ENCODE measurements at places on chromosomes 1 and 21.

GRCh38 chr1:245991266-245991665 is 515.8 kb downstream of the SMYD3 start:
- no peak for DNase-seq

- no peak for DNase-seq
Measured at GRCh38 chr1:67723126-67723525, 38.1 kb downstream of the GADD45A start.

DNA sequence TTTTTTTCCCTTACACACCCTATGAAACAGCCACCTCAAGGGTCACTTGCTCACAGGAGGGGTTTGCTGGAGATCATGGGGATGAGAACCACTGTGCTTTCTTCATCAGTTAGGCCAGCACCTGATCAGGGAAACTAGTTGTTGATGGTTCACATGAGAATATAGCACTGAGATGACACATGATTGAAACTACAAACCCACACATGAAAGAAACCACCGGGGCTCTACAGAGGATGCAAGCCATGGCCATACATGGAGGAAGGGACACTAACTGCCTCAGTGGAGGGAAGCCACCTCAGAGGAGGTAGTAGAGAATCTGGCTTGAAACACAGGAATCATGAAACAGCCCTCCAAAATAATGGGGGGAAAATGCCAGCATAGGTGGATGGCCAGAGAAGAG is 63.2 kb downstream of the PRKAB2 start:
- no peak for DNase-seq

- no peak for DNase-seq
Measured at GRCh38 chr21:31185663-31186062, 147.4 kb upstream of the KRTAP19-8 start.

DNA sequence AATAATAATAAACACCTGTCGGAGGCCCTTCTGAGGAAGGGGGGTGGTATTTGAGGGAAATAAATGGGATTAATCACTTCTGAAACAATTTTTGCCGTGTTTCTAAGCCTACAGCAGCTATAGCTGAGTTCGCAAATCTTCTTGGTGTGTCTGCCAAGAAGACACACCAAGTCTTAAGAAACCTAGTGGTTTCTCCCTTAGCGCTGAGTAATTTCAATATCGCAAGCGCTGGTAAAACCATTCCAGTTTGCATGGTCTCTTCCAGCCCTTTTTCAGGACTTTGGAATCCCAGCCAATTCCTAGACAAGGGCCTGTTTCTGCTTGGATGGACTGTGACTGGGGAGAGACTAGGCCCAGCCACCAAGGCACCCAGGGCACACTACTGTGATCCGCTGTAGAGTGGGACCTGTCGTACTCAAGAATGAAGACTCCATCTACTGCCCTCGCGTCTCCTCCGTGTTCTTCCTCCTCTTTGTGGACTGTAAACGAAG is 7.5 kb upstream of the LHX8 start:
- peak; percentile 14 for DNase-seq

- no peak for DNase-seq
Measured at GRCh38 chr1:94384485-94385265, 33.5 kb upstream of the ABCD3 start.

GRCh38 chr1:182203191-182203875 is 141.8 kb upstream of the ZNF648 start:
- DNase-seq = no peak

- no peak for DNase-seq
Measured at GRCh38 chr1:86926883-86927282, 12.4 kb downstream of the HS2ST1 start.

GRCh38 chr21:28237661-28238060 is 755.0 kb downstream of the LTN1 start:
- no peak for DNase-seq

DNA sequence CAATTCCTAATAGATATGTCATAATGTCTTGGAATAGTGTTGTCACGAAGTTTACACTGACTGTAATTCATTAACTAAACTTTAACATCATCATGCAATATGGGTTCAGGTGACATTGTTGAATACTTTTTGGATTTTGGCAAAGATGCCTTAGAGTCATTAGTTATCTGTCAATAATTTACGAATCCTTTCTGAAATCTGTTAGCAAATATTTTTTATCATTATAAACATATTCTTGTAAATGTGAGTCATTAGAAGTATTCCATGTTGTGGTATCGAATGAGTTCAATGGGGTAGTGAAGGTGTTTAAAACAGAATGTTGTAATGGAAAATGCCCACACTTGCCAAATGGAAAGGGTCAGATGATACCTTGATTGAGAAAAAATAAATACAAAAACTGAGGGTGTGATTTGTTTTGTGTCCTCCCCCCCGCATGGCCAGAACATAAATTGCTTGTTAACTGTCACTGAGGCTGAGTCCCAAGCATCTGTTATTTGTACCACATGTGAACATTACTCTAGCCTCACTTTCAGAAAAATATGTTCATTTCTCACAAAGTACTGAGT is 5.2 kb upstream of the NR5A2 start:
- DNase-seq = no peak

- DNase-seq = peak; percentile 91
Measured at GRCh38 chr1:3170561-3171453, 101.8 kb downstream of the PRDM16 start.

DNA sequence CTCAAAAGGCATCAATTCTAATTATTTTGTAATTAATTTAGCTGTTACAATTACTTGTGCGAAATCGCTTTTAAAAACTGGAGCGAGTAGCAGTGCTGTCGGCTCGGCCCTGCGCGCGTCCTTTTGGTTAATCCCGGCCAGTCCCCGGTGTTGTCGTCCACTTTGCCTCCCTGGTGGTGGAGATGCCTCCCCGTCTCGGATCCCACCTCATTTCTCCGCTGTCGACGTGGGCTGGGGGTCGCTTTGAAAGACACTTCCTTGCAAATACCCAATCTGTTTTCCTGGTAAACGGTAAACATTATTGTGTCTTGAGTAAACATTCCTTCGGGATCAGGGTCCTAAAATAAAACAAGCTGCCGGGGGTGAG is 3.7 kb downstream of the FOXD3 start:
- peak; percentile 77 for DNase-seq

- DNase-seq = peak; percentile 44
Measured at GRCh38 chr1:160030657-160031364, 979 bp downstream of the PIGM start.

DNA sequence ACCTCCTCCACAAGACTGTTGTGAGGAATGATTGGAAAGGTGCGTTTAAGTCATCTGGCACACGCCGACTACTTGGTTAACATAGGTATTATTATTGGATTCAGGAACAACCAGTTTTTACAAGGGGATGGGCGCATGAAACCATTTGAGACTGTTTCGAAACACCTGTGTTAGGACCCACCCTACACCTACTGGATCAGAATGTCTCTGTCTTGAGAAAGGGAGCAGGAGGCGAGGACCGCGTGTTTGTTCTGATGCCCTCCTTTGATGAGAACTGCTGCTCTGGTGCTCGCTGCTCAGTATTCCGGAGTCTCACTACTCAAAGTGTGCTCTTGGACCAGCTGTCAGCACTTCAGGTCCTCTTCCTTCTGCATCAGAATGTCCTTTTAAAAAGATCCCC is 7.3 kb downstream of the H6PD start:
- DNase-seq = peak; percentile 48

GRCh38 chr1:1609822-1610485 is 5.3 kb upstream of the MIB2 start:
- no peak for DNase-seq

DNA sequence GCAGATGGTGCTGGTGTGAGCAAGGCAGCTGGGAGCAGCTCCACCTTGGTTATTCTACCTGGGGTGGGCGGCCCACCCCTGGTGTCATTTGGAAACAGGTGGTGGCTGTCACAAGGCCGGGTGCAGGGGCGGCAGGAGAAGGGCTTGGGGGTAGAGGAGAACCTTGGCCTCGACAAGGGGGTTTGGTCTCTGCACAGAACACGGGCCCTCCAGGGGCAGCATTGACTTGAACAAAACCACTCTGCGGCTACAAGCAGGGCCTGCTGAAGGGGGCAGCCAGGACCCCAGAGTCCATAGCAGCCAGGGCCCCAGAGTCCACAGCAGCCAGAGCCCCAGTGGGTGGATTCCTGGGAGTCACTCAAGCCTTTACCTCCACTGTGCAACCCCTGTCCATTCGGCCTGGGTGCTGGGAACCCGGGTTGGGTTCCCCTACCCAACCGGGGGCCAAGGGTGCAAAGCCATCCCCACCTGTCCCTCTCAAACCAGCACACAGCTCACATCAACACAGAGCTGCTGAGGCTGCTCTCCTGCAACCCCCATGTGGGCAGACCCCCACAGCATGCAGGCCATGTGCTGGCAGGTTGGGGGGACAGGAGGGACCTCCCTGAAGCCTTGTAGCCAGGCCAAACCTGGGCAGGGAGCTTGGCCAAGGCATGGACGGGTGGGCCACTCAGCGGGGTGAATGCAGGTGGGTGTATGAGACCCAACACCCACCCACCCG is 7.7 kb downstream of the TRIM11 start:
- no peak for DNase-seq

DNA sequence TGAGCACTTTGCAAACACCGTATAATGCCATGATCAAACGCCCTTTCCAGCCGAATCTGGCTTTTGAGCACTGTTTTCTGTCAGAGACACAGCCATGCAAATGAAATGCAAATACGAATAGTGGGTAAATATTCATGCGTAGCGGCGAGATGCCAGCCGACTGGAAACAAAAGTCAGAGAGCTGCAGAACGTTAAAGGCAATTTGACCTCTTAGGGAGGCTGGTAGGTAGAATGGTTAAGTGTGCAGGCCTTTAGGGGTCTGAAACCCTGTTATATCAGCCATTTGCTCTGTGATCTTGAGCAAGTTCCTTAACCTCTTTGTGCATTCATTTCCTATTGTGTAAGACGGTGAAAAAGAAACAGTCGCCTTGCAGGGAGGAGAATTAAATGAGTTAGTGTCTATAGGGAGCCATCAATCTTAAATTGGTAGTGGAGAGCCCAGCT is 6.5 kb upstream of the SDHB start:
- DNase-seq = no peak

- no peak for DNase-seq
Measured at GRCh38 chr1:205515781-205516253, 11.3 kb downstream of the CDK18 start.

DNA sequence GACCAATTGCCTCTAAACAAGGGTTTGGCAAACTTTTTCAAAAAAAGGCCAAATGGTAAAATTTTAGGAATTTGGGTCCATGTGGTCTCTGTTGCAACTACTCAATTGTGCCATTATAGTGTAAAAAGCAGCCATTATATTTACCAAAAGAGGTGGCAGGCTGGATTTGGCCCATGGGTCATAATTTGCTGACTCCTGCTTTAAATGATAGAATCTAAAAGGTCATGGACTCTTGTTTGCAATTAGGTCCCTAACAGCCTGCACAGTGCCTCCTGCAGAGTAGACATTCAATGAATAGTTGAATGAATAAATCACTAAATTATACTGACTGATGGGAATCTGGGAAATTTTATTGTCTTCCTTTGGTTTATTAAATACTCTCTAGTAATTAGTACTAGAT is 6.2 kb downstream of the BECN2 start:
- no peak for DNase-seq

DNA sequence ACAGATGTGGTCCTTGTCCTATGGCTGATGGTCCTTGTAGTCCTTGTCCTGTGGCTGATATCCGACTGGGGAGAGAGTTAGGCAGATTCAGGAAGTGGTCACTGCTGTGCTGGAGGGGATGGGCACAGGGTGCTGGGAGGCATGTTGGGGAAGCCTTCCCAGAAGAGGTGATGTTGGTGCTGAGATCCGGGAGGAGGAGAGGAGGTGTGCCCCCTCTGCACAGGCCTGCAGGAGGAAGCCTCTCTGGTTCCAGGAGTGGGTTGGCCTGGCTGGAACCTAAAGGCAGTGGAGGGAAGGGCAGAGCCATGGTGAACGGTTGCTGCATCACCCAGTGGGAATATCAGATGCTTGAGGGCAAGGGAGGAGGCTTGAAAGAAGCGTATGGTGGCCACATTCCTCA is 14.7 kb downstream of the COQ8A start:
- DNase-seq = no peak

- DNase-seq = peak; percentile 94
Measured at GRCh38 chr1:17125756-17126237, 6.5 kb upstream of the PADI2 start.

DNA sequence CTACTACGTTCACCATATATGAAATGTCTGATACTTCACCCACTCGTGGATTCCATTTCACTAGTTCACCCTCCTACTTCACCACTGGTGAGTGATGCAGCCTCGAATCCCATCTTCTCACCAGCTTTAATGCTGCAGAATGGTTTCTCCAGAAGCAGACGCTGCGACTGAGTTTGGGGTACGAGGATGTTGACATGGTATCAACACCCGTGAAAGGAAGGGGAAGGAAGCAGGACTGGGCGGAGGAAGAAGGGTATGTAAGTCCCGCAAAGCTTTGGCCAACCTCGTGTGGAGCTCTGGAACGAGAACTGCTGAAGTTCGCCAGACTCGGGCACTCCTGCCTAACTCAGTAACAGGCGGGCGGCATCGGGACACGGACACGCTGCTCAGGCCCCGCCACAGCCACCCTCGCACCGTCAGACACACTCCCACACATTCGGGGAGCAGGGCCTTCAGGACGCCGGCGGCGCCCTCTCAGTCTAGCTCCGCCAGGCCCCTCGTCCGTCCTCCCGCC is 833 bp upstream of the DIP2A start:
- no peak for DNase-seq

GRCh38 chr21:26135520-26135919 is 35.0 kb downstream of the APP start:
- DNase-seq = no peak

- DNase-seq = no peak
Measured at GRCh38 chr1:183808296-183809027, 3.5 kb downstream of the RGL1 start.

- DNase-seq = peak; percentile 75
Measured at GRCh38 chr1:55378582-55378981, 163.4 kb upstream of the USP24 start.

GRCh38 chr1:62841587-62842169 is 57.7 kb downstream of the ATG4C start:
- DNase-seq = peak; percentile 9

GRCh38 chr1:27360159-27361043 is 6.4 kb downstream of the MAP3K6 start:
- peak; percentile 96 for DNase-seq

DNA sequence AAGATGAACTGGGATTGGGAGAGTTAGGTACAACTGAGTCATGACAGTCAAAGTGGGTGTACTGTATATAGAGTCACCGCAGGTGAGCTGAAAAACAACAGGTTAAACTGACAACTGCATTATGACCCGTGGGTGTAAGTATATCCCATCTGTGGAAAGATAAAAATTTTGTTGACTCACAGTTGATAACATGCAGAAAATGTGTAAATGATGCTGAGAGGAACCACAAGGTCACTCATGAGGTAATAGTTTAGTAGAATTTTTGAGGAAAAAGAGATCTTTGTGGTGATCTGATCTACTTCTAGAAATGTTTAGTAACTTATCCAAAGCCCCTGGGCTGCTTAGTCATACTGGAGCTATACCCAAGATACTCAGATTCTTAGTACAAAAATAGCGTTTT is 838 bp downstream of the OR2C3 start:
- no peak for DNase-seq

DNA sequence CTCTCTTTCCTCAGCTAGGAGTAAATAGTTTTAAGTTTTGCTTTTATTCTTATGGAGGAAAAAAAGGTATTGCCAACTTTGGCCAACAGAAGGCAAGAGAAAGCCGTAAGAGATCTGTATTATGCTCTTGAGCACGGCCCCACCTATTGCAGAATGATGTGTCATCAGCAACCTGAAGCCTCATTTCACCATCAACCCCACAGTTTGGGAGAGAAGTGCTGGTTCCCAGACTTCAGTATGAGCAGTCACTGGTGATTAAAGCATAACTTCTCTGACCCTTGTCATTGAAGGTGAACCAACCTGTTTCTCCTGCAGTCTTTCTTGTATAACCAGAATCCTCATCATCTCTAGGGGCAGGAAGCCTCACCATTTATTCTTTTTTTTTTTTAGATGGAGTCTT is 100.2 kb downstream of the SIPA1L2 start:
- no peak for DNase-seq
